Ovary (tissue), 10 donors: ENCODE measurements at places on chromosomes 6 and 20. TPM values are rescaled to one million over a fixed set of nuclear protein-coding genes. Genes with fewer than 3 reads are reported as not detected.

DNA sequence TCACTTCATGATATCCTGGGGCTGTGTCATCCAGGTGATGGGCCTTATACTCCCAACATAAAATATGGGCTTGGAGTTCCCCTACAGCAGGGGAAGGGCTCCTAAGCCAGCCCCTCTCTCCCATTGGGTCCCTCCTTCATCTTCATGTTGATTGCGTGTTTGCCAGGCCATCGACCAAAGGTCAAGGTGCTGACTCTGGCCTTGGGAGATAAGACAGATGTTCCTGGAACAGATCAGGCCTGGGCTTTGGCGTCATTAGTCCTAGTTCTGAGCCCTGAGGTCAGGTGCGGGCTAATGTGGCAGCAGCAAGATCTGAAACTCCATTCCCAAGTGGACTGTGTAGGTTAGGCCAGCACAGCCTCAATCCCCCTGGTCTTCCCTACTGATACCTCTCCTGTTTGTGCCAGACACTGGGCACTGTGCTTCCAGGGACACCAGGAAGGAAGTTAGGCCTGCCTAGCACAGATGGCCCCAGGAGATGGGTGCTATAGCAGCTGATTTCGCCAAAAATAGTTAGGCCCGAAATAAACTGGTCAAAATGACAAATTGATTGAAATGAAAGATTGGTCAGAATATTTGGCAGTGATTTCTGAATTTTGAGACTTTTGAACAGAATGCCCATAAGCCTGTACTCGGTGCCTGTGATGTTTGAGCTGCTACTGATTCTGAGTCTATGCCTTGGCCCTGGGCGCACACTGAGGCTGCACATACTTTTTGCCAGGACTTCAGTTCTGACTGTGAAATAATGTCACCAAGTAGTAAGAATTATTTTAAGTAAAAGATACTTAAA is 28.8 kb downstream of the EPB41L1 start:
- no peak for DNase-seq

The CLPSL1 gene
- total RNA-seq = not detected

The OR2B6 gene
- total RNA-seq = not detected

DNA sequence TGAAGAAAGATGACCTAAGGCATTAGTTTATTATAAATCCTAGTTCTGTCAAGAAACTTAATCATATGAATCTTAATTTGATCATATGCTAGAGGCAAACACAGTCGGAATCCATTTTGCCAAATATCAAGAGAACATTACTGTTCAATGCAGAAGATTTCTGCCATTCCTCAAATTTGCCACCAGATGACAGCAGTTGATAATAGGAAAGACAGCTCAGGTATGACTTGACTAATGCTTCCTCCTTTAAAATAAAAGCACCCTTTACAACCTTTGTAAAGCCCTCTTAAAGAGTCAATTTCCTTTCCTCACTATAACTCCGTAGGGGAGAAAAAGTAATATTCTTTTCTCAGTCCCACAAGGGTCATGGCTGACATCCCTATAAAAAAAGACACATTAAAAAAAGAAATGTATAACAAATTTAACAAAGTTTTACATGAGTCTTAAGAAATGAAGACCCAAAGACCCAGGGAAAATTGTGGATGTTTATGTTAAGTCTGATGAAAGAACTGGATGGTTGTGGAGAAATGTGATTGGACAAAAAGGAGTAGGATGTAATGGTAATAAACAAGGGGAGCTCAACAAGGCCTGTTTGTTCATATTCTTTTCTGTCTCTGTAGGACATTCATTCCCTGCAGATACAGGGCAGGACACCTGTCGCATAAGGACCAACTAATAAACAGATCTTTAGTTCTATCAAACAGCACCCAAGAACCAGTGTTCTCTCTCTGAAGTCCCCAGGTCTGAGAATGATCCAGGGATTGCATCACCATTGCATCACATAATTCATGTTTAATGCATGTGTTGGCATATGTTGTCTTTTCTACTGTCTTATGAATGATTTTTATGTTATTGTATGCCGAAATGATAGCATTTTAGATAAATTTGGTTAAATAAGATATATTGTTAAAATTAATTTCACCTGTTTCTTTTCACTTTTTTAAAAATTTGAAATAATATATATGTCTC is 23.0 kb upstream of the IL17A start:
- no peak for DNase-seq

GRCh38 chr6:129429956-129430355 is 280.0 kb downstream of the ARHGAP18 start:
- no peak for DNase-seq

The PMEPA1 gene
- total RNA-seq = 16.8 TPM

DNA sequence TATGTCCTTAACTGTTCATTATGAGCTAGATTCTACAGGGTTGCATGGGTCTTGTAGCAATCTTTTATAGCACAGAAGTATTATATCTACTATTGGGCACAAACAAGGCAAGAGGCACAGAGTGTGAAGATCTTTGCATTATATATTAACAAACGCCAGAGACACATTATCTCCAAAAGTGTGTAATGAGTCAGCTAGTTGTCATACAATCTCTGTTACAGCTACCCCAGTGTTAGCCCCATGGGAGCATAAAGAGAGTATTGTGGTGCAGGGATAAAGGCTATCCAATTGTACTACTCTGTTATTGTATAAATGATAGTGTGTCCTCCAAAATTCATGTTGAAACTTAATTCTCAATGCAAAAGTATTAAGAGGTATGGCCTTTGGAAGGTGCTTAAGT is 148.4 kb upstream of the RIMS1 start:
- DNase-seq = no peak

GRCh38 chr6:118223316-118223715 is 316.3 kb downstream of the SLC35F1 start:
- DNase-seq = no peak

- DNase-seq = peak; percentile 31
Measured at GRCh38 chr20:62354811-62355341, 12.2 kb downstream of the LAMA5 start.

- DNase-seq = no peak
Measured at GRCh38 chr6:36788768-36789167, 50.5 kb downstream of the CPNE5 start.

The SIRPB2 gene
- 1.7 TPM for total RNA-seq

The LATS1 gene
- total RNA-seq = 21.6 TPM

- DNase-seq = no peak
Measured at GRCh38 chr6:90233213-90233612, 63.4 kb downstream of the BACH2 start.

GRCh38 chr6:88532241-88532860 is 366.2 kb upstream of the CNR1 start:
- no peak for DNase-seq

DNA sequence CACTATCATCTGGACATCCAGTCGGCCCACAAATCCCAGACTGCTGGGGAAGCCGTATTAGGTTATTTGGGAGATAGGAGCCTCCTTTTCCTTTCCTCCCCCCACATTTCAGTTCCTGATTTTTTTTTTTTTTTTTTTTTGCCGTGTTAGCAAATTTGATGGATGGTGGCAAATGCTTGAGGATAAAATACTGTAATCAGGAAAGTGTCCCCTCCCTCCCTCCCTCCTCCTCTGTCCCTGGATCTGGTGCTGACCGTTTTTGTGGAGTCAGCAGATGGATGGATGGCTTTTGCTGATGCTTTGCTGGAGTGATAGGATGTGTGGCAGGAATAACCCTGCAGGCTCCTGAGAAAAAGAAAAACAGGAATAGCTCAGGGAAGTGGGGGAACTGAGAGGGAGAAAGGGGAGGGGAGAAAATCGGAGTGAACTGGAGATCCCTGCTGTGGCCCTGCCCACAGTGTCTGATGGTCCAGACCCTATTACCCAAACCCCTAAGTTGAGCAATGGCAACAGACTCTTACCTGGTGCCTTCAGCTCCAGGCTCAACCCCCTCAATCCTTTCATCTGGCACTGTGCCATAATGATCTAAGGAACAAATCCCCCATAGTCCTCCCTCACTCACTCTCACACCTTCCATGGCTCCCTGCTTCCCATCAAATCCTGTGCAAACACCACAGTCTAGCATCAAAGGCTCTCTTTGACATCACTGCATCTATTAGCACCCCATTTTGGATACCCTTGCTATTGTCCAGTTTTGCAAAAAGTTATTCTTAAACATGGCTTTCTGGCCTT is 277.3 kb upstream of the CHD6 start:
- DNase-seq = no peak

- no peak for DNase-seq
Measured at GRCh38 chr6:37177935-37178517, 8.1 kb downstream of the PIM1 start.

GRCh38 chr20:10259166-10259565 is 40.5 kb downstream of the SNAP25 start:
- DNase-seq = no peak

The OR2H2 gene
- total RNA-seq = not detected

- DNase-seq = no peak
Measured at GRCh38 chr6:129893640-129894039, 32.5 kb upstream of the TMEM244 start.

- DNase-seq = no peak
Measured at GRCh38 chr6:105849746-105850145, 236.4 kb upstream of the PRDM1 start.

The RIPOR3 gene
- total RNA-seq = 8.4 TPM

DNA sequence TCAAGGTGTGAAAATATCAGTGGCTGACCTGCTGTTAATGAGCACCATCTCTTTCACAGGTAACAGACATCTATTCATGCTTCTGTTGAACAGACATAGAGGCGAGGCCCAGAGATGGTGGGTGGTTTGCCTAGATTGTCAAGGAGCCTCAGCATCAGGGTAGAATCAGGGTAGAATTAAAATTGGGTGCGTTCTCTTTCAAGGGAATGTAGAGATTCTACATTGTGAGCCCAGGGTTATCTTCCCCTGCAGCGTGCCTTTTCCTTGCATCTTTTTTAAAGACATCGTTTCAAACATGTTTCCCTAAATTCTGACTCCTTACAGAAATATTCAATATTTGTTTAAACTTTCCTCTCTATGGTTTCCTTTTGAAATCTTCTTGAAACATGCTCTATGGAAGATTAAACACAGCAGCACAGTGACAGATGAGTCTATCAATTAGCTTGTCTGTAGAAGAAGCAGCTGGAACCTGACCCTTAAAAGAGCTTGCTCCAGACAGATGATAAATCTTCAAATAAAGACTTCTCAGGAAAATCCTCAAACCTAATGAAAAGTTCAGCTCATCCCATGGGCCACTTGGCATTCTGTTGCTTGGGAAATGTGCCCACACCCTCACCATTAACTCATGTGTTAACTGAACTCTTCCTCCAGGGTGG is 119.8 kb downstream of the IPCEF1 start:
- DNase-seq = no peak

The DNMT3B gene
- total RNA-seq = 1.2 TPM

GRCh38 chr6:117346142-117346930 is 79.4 kb downstream of the ROS1 start:
- no peak for DNase-seq

- no peak for DNase-seq
Measured at GRCh38 chr6:47915017-47915416, 133.2 kb downstream of the OPN5 start.

- DNase-seq = no peak
Measured at GRCh38 chr20:33753763-33754162, 22.0 kb downstream of the ZNF341 start.
